ENCODE measurements at places on chromosomes 4 and X.

- no peak for DNase-seq
Observed at GRCh38 chrX:104641176-104641575, 75.2 kb downstream of the IL1RAPL2 start.

DNA sequence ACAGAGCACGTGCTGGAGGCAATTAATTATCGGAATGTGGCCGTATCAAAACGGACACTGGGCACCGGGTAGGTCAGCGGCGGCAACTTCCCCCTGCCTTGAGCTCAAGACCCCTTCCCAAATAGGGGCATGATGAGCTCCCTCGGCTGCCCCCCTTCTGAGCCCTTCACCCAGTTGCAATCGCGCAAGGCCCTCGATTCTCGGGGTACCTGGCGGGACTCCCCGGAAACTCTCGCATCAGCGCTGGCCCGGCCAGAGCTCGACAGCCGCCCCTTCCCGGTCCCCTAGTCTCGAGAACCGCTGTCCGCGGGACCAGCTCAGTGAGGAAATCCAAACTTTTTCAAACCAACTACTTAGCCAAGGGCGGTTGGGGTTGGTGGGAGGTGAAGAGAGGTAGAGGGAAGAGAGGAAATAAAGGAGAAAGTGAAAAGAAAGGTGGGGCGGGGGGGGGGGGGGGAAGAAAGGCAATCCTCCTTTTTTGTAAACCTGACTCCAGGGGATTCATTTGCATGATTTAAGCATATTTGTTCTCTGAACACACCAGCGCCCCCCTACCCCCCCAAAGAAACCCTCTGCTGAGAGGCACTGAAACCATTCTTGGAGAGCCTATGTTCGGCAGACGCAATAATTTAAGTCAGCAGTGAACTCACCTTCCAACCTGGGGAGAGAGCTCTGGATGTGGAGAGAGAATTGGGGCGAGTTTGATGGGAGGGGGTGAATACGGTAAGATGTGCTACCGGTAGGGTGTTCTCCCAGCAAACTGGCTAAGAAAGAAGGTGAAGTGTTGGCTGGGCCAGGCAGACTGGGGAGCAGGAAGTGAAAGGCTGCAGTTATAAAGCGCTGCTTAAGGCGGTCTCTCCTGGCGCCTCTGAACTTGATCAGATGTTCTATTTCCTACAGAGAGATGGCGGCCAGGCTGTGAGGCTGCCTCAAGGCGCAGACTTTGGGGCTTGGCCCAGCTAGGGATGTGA, 2.0 kb upstream of the ZIC3 start:
- no peak for DNase-seq

GRCh38 chr4:151930372-151930771, 169.6 kb upstream of the GATB start:
- no peak for DNase-seq

DNA sequence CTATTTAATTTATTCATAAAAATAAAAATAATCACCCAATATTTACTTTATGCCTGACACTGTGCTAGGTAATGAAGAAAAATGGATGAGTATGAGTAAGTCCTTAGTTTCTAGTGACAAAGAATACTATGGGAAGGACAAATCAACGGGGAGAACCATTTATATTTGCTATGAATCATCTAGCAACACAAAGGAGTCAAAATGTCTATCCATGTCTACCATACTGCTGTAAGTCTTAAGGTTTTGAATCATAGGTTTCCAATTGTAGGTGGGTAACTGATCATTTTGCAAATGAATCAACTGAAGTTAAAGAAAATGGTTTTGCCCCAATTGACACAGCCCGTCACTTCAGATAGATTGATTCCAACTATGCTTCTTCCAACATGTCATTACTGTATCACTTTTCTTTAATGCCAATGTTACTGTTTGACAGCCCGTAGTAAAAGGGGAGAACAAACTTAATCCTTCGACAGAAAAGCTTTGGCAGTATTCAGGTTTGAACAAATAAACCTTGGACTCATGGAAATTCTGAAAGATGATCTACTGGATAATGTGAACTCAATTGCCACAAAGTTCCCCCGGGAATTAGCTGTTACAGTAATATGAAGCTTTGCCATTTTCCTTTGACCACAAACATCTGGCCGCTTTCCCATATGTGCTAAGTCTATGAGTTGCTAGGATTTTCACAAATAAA, 3.2 kb downstream of the TDO2 start:
- DNase-seq = peak; percentile 58

GRCh38 chrX:1554469-1555210, 17.7 kb upstream of the P2RY8 start:
- DNase-seq = no peak

DNA sequence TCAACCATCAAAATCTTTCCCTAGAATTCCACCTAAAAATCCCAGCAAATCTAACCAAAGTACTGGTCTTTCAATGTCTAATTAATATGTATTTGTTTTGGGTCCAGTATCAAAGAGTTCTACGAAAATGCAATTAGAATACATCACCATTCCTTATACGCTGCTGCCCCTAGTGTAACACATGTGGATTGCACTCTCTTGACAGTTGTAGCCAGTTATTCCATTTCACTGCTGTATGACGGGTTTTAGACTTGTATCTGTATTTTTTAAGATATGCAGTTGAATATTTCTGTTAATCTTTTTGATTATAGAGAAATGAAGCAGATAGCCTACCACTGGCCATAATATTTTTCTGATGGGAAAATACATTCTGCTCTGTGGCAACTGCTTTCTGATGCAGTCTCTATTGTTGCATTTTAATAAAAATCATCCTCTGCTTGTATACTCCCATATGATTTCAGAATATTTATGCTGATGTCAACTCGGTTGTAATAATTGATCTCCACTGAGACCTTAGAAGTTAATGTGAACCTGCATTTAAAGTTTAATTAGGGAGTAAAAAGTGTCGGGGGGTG, 17.1 kb upstream of the PAGE2B start:
- peak; percentile 2 for DNase-seq

- DNase-seq = no peak
Observed at GRCh38 chr4:7506119-7506518, 71.4 kb upstream of the PSAPL1 start.

DNA sequence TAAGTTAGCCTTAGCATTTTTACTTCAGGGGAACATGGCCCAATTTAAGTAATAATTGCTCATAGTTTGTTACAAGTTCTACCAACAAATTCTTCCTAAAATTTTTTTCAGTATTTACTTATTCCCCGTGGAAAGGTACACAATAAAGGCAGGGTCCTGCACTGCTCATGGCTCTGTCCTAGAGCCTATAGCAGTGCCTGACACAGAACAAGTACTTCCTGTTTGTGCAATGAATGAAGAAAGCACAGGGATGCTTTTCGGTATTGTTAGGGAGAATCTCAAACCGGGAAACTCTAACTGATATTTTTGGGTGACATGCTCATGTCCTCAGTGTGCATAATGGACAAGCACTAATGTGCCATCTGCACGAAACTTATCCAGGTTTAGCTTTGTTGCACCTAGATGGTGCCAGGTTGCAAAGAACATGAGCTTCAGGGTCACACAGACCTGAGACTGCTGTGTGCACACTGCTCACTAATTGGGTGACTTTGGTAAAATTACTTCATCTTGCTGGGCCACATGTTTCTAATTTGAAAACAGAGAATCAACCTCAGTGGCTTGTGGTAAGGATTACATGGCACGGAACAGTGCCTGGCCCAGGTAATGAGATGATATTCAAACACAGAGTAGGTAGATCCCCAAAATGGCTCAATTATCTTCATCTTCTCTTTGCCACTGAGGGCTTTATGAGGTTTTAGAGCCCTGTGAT, 175.8 kb upstream of the NPY2R start:
- DNase-seq = no peak

- DNase-seq = no peak
Observed at GRCh38 chrX:47560179-47560933, 649 bp upstream of the ARAF start.

DNA sequence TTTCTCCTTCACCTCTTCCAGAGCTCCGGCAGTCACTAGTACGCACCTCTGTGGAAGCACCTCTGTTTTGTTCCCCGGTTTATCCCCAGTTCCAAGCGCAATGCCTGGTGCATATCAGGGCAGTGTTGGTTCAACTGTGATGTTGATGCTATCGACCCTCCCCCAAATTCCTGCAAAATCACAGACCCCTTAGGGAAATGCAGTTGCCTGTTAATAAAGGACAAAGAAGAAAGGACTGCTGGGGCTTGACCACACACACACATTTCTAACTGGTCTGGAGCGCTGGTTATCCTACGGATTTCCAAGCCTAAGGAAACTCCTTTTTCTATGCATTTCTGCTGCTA, 530 bp upstream of the NMU start:
- DNase-seq = no peak

GRCh38 chrX:132187451-132187850, 31.8 kb downstream of the RAP2C start:
- no peak for DNase-seq

GRCh38 chrX:73239242-73239641, 24.6 kb upstream of the NAP1L2 start:
- DNase-seq = no peak

GRCh38 chr4:122930862-122931261, 8.5 kb upstream of the NUDT6 start:
- no peak for DNase-seq

DNA sequence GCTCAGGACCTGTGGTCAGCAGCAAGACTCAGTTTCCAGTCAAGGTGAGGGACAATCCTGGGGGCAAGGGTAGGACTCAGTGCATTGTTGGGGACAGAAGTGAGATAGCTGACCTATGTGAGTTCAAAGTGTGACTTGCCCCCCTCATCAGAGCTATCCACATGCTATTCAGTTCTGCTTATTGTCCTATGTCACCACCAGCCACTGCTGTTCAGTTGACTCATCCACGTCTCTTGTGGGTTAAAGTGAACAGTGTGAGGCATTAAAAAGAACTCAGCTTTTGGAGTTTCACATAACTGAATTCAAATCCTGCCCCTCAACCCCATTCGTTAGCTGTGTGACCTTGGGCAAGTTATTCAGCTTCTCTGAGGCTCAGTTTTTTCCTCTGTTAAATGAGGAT, 4.4 kb upstream of the APLN start:
- no peak for DNase-seq

DNA sequence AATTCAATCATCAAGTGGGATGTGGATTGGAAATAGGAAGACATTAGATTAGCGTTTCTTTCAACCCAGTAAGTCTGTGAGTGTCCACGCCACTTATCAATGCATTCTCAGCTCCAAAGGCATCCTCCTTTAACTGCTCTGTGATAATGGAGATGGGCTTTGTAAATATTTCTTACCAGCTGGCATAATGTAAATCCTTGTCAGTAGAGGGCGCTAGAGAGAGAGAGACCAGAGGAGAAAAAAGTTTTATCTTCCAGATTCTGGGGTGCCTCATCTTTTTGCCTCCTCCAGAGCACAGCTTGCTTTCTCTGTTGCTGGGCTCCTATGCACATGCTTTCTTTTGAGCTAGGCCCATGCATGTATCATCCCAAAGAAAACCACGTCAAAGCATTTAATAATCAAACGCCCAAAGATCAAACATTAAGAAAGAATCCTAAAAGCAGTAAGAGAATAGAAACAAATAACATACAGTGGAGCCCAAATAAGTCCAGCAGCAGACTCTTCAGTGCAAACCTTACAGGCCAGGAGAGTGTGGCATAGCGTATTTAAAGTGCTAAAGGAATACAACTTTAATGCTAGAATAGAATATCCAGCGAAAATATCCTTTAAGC, 9.6 kb upstream of the MTMR1 start:
- DNase-seq = no peak

DNA sequence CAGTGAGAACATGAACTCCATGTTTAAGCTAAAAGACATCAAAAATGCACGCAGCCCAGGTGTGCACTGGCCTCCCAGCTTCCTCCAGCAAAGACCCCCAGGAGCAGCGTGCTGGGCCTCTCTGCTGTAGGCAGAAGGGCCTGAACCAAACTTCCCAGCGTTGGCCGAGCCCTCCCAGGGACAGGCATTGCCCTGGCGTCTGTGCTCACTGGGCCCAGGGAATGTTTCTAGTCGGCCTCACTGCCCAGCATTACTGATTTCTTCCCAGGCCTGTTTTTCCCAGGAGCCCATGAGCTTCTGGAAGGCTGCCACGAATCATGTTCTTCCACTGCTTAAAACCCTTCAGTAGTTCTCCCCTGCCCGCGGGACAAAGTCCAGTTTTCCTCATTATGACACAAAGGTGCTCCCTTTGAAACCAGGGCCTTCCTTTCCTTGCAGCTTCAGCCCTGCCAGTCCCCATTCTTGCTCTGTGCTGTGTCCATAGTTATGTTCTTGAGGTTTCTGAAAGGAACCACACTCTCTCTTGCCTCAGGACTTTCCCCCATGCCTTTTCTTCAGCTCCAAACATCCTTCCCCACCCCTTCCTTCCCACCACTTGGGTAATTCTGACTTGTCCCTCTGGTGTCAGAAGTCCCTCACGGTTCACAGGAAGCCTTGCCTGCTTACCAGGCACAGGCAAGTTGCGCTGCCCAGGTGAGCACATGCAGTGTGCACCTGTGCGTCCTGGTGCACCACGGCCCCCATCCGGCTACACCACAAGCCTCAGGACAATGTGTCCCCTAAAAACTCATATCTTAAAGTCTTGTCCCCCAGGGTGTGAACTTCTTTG, 93.4 kb upstream of the ENPP6 start:
- no peak for DNase-seq

GRCh38 chrX:9942086-9942485, 25.1 kb upstream of the CLDN34 start:
- no peak for DNase-seq

DNA sequence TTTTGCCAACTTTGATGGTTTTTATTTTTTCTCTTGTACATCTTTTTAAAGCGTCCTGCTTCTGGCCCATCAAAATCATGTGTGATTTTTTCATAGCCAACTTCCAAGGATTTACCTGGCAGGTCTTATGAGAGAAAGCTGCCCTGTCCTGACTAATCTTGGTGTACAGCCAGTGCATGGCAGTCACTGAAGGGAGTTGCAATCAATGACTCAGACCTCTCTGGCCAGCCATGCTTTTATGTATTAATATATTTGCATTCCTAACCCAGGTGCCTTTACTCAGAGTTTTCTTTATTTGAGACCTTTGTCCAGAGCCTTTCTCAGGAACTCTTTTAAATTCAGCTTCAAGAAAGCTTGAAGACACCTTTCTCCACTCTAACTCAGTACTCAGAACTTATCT, 691.5 kb upstream of the HTR2C start:
- DNase-seq = no peak

DNA sequence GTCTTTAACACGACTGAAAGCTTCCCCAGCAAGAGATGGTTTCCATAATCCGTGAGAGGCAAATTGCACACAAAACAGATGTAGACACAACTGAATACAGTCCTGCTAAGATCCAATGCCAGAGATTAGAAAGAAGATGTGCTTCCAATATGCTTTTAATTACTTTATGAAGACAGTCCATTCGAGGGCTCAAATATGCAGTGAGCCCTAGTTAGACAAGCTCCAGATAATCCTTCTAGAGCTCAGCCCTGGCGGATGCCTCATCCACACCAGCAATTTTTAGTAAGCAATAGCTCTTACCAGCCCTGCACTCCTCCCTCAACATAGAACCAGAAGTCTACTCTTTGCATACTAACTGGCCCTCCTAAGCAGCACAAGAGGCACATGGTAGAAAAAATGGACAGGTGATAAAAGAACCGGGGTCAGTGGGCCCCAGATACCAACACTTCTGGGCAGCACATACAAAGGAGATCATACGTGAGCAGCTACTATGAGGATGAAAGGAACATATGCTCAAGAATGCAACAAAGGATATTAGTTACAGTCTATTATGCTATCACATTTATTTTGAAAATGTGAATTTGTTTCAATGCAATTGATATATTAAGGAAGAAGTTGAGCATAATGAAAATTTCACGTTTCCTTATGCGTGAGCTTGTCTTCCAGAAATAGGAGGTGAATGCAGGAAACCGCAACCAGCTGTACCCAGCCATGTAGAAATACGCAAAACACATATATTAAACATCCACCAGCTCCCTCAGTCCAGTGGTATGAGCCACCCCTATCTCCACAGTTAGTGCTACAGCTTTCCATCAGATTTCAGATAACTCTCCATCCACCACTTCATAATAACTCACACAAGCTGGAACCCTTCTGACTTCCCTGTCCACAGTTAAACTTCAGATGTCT, 34.3 kb downstream of the GPC4 start:
- DNase-seq = no peak

Data from HTR-8/SVneo (cell line).